Kidney capillary endothelial cell (primary cell): ENCODE measurements at places on chromosomes 6 and 20.

GRCh38 chr20:46123482-46124245 is 5.5 kb downstream of the CD40 start:
- no peak for DNase-seq

GRCh38 chr6:165986311-165986913 is 181.2 kb downstream of the TBXT start:
- DNase-seq, result no peak

- no peak for DNase-seq
Observed at GRCh38 chr6:89443658-89444057, 10.7 kb downstream of the ANKRD6 start.

- DNase-seq, result no peak
Observed at GRCh38 chr6:142918339-142919042, 26.5 kb downstream of the HIVEP2 start.

GRCh38 chr6:93679836-93680235 is 260.5 kb upstream of the EPHA7 start:
- DNase-seq, result no peak

DNA sequence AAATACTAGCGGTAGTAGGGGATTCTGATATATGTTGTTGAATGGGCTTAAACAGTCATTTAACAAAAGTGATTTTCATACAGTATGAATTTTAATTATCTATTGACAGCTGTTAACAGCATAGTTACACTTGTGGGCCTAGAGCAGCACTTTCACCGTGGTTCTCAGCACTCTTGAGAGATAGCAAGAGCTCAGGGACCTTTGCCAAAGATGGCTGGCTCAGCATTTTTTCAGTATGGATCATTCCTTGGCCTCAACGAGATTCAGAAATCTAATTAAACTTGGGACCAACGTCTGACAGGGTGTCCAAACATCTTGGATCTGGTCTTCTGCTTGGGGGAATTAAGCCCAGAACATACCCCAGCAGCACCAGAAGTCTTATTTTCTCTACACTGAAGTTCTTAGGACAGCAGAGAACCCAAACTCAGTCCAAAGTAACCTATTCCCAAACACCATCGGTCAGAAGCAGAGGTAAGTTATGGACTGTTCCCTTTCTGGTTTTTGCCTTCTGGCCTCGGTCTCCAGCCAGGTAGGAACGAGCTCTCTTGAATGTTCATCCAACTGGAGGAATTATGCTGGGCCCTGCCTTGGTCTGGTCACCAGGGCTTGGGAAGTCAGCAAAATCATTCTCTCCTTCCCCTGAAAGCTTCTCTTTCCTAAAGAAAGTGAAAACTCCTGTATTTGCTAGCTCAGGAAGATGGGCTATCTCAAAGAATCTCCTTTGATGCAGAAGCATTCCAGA is 25.7 kb downstream of the PRPH2 start:
- DNase-seq, result no peak

DNA sequence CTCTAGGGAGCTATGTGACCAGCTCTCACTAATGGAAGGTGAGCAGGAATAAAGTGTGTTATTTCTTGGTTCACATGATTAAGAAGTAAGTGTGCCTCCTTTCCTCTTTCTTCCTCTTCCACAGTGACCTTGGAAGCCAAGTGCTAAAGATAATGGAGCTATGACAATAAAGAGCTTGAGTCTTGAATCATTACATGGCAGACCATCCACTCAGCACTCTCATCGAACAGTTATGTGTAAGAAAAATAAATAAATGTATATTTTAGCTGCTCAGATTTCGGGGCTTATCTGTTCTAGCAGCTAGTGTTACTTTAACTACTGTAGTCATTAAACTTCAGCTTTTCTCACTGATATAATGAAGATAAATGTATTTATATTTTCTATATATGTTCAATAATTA is 72.9 kb downstream of the HDGFL1 start:
- no peak for DNase-seq

DNA sequence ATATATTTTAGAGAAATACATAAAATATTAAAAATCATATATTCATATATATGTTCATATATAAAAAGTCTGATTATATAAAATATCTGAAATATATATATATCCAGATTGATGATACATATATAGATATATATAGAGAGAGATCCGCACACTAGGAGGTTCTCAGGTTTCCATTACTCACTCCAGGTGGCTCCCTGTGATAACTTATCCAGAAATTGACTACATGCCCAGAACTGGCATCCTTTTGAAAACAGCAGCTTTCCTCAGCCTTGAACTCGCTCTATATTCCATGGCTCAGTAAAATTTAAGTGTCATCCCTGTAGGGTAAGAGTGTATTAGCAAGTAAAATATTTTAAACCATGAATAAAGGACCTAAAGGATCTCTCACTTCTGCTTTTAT is 206.8 kb downstream of the TINAG start:
- DNase-seq, result no peak

- no peak for DNase-seq
Observed at GRCh38 chr20:2706688-2707352, 14.2 kb downstream of the EBF4 start.

- no peak for DNase-seq
Observed at GRCh38 chr20:12375967-12376366, 458.3 kb downstream of the BTBD3 start.

DNA sequence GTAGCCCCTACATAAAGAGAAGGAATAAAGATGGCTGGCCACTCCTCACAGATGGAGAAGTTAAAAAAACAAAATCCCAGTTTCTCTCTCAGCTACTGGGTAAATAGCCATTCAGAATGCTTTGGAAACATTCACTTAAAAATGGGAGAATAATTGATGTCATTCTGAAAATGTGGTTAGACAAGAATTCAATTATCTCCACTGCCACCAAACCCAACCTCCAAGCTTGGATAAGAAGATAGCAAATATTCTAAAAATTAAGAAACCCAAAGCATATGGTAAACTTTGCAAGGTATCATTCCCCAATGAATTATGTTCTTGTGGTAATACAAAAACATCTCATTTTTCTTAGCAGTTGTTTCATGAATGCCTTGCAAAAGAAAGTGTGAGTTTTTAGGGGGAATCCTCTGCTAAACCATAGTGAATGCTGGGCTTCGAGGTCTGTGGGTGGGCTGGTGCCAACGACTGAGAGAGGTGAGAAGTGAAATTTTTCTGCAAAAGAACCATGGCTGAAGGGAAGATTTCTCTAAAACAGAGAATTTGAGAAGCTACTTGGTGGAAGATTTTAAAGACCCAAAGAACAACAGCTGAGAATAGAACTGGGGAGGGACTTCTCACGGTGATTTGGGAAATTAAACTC is 497.9 kb upstream of the JARID2 start:
- DNase-seq, result no peak

GRCh38 chr6:138972226-138972665 is 15.8 kb downstream of the REPS1 start:
- DNase-seq, result no peak

GRCh38 chr20:46420878-46421277 is 14.5 kb upstream of the ELMO2 start:
- no peak for DNase-seq

- no peak for DNase-seq
Observed at GRCh38 chr20:32450484-32451061, 92.4 kb downstream of the ASXL1 start.

DNA sequence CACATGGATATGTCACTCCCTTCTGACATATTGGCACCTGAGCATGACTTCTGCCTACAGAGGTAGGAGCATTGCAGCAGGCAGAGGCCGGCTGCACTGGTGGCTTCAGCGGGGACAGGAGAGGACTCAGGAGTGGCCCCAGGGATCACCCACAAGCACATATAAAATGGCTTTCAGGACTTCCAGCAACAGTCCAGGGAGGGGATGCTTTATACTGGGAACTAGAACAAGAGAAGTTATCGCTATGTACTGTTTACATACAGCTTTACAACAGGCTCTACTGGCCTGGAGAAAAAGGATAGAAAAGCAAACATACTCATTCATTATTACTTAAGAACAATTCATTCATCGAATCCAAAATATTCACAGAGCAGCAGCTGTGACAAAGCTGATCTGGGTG is 337.8 kb downstream of the THBS2 start:
- no peak for DNase-seq

DNA sequence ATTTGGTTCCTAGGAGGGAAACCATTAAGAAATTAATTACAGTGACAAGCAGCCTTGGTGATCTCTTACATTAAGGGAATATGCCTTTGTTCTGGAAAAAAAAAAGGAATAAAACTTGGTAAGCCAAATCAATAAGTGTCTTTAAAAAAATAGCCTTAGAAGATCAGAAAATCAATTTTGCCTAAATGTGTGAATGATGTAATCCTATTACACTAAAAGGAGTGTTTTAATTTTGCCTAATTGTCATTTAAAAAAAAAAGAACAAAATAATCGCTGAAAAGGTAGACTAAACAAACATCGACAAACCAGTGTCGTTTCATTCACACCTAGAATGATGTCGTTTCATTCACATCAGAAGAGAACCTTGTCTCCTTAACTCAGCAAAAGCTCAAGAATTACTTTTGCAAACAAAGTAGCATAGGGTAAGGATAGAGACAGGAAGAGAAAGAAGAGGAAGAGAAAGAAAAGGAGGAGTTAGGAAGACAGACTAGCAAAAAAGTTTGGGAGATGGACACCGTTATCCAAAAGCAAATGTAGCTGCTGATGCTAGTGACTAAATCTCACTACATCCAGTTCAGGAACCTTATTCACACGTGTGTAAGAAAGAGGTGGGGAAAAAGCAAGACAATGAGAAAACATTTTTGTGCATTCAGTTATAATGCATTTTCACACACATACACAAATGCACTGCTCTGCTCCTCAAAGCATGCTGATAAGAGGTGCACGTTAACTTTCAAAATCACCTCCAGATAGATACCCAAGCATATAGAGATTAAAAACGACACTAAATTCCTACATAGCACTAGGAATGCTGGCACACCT is 60.6 kb downstream of the HIVEP2 start:
- no peak for DNase-seq

GRCh38 chr6:170437719-170438401 is 115.2 kb downstream of the PSMB1 start:
- no peak for DNase-seq
